Iris pigment epithelial cell (primary cell): ENCODE measurements at places on chromosomes 13 and 19.
A peak's percentile ranks its signal among the peaks of the same experiment; 100 is the strongest.

- peak; percentile 36 for DNase-seq
Observed at GRCh38 chr19:54208784-54209057, 8.1 kb downstream of the RPS9 start.

- DNase-seq = peak; percentile 96
Observed at GRCh38 chr19:778910-779653, 18.2 kb upstream of the PTBP1 start.

GRCh38 chr13:21929400-21929799, 258.5 kb downstream of the FGF9 start:
- no peak for DNase-seq

DNA sequence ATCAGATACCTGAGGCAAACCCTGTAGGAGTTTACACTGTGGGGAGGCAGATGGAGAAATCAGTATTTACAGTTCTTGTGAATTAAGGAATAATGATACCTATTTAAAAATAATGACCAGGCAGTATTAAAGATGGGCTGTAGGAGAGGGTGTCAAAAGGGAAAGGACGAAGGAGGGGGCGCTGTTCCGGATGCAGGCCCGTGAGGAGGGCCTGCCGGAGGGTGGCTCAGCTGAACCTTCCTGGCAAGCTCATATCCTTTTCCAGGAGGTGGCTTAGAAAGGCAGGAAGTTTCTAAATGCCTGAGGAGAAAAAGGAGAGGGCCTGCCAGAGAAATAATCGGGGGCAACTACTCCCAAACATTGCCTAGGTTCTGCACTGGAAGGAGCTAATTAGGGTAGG, 46.6 kb downstream of the MBNL2 start:
- no peak for DNase-seq

- DNase-seq = no peak
Observed at GRCh38 chr13:62305756-62306155, 890.1 kb upstream of the PCDH20 start.

DNA sequence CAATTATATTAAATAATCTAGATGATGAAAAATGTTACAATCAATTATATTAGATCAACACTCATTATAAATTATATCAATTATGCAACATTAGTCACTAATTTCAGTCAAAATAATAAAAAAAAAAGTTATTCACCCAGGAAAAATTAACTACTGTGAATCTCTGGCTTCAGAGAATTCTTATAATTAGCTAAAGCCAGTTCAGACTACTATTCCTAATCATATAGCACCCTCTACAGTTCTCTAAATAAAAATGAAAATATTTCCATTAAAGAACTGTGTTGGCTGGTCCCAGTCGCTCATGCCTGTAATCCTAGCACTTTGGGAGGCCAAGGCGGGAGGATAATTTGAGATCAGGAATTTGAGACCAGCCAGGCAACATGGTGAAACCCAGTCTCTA, 33.0 kb downstream of the XPO4 start:
- DNase-seq = no peak
